Left lung (tissue), 14 donors: ENCODE measurements at places on chromosomes 1 and 21. TPM values are rescaled to one million over a fixed set of nuclear protein-coding genes. Genes with fewer than 3 reads are reported as not detected.
A peak's percentile ranks its signal among the peaks of the same experiment; 100 is the strongest.

GRCh38 chr1:157482174-157482573 is 70.1 kb downstream of the FCRL5 start:
- H3K4me3 ChIP-seq: no peak overlapping the region
- no peaks in the 10 kb centered on the region for H3K4me1 ChIP-seq
- H3K27ac ChIP-seq: no peak overlapping the region
- no peaks in the 10 kb centered on the region for H3K27me3 ChIP-seq
- no peaks in the 10 kb centered on the region for H3K36me3 ChIP-seq

DNA sequence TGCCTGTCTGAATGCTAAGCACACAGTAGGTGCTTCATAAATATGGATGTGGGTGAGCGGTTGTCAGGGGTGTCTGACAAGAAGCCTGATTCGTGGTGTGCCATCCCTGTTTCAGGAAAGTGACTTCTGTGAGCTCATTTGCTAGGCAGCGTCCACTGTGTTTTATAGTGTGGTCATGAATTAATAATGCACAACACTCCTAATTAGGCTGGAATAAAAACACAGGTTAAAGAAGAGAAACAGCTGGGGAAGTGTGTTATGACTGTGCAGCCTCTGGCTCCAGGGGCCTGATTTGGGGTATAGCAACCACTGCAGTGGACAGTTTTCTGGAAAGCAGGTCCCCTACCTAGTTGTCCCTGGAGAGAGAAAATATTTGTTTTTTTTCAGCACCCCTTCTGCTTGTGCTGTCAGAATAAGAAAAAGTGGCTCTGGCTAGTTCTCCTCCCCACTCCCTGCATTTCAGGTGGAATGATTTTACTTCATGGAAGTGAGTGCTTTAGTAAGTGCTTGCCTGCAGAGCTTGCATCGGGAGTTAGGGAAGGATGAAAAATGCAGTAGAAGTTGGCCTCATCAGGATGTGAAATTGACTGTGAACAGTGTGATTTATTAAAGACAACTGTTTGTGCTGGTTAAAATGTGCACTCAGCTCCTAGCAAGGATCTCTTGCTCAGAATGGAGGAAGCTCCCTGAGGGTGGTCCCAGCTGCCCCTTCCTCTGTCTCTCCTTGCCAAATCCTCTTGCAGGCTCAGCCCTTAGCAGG is 333.8 kb downstream of the HHAT start:
- no peaks in the 10 kb centered on the region for H3K36me3 ChIP-seq
- no peak overlapping the region for H3K27ac ChIP-seq
- no peaks in the 10 kb centered on the region for H3K27me3 ChIP-seq
- H3K4me3 ChIP-seq: no peak overlapping the region

VCAM1 gene
- polyA plus RNA-seq: 53.9 TPM

DNA sequence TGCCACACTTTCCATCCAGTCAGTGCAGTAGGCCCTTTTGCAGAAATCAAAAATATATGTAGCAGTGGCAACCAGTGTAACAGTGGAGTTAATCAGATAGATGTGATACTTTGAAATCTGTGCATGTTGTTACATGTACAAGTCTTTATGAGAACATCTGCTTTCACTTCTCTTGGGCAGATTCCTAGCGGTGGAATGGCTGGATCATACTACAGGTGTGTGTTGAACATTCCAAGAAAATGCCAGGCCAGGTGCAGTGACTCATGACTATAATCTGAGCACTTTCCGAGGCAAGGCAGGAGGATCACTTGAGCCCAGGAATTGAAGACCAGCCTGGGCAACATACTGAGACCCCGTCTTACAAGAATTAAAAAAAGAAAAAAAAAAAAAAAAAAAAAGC is 55.3 kb downstream of the GNB1 start:
- H3K36me3 ChIP-seq: no peaks in the 10 kb centered on the region
- no peak for DNase-seq
- H3K27ac ChIP-seq: no peak overlapping the region
- peaks cover 27% of the 10 kb centered on the region for H3K4me1 ChIP-seq

GJC2 gene
- polyA plus RNA-seq: 2.3 TPM

GRCh38 chr1:218817691-218818465 is 355.8 kb upstream of the LYPLAL1 start:
- no peak overlapping the region for H3K4me3 ChIP-seq
- H3K27me3 ChIP-seq: no peaks in the 10 kb centered on the region
- no peaks in the 10 kb centered on the region for H3K36me3 ChIP-seq
- H3K4me1 ChIP-seq: no peaks in the 10 kb centered on the region

DNA sequence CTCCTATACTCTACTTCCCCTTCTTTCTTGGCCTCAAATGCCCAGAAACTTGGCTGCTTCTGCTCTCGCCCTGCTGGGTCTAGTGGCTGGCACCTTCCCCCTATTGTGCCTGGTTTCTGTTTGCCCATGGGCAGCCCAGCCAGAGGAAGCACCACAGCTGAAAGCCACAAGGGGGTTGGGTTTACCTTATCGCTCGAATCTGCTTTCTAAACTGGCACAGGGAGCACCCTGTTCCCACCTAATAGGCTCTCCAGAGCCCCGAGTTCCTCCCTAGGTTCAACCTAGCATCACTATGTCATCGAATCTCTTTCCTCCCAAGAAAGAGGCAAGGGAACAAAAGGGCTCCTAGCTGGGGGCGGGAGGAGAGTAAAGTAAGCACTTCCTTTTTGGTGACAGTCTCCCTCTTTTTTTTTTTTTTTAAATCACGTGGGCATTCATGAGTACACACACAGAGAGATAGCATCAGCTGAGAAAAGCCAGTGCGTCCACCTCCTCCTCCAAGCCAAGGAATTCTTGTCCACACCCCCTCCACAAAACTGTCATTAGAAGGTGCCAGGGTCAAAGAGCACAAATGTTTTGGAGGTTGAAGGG is 72.8 kb downstream of the PLEKHA6 start:
- peaks cover 10% of the 10 kb centered on the region for H3K27me3 ChIP-seq
- peak; percentile 70 for DNase-seq
- no peak overlapping the region for H3K4me3 ChIP-seq
- no peaks in the 10 kb centered on the region for H3K36me3 ChIP-seq

DNA sequence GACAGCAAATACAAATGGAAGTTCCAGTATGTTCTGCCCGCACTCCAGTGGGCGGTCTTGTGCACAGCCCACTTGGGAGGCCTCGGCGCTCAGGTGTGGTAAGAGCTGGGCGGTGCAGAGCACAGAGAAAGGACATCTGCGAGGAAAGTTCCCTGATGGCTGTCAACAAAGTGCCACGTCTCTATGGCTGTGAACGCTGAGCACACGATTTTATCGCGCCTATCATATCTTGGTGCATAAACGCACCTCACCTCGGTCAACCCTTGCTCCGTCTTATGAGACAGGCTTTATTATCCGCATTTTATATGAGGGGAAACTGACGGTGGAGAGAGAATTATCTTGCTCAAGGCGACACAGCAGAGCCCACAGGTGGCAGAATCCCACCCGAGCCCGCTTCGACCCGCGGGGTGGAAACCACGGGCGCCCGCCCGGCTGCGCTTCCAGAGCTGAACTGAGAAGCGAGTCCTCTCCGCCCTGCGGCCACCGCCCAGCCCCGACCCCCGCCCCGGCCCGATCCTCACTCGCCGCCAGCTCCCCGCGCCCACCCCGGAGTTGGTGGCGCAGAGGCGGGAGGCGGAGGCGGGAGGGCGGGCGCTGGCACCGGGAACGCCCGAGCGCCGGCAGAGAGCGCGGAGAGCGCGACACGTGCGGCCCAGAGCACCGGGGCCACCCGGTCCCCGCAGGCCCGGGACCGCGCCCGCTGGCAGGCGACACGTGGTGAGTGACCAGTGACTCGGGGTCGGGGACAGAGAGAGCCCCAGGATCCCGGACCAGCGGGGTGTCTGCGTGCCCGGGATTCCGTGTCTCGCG is at the start of gene IL12RB2:
IL12RB2 (plus strand) TSS at position 623 of the 810 bp plus-strand sequence. CDS start 12,496 bp downstream, outside the sequence.
- peaks cover 51% of the 10 kb centered on the region for H3K27me3 ChIP-seq
- peaks cover 13% of the 10 kb centered on the region for H3K4me1 ChIP-seq
- H3K27ac ChIP-seq: no peak within 1 kb of the TSS
- DNase-seq: no peak
- H3K36me3 ChIP-seq: no peaks in the 10 kb centered on the region

MTF2 gene
- 69.6 TPM for polyA plus RNA-seq

ARMH1 gene
- polyA plus RNA-seq: 8.1 TPM

DNA sequence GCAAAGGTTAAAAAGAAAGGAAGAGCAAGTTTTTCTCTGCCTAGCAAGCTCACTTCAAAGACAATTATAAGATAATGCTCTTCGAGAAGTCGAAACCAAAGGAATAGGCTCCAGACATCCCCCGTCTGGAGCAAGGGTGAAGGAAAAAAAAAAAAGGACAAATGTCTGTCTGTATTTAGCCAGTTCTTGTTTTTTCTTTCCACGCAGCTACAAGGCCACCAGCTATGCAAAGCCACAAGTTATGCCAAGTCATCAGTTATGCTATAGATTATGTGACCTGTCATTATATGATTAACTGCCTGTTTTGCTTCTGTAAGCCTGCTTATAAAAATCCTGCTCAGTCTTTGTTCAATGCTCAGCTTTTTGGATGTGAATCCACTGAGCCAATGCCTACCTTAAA is 2.4 kb upstream of the THEM5 start:
- H3K4me3 ChIP-seq: no peak overlapping the region
- DNase-seq: no peak
- H3K4me1 ChIP-seq: no peaks in the 10 kb centered on the region
- H3K36me3 ChIP-seq: no peaks in the 10 kb centered on the region
- no peak overlapping the region for H3K27ac ChIP-seq

NGF gene
- polyA plus RNA-seq: 0.74 TPM

- no peaks in the 10 kb centered on the region for H3K36me3 ChIP-seq
- no peaks in the 10 kb centered on the region for H3K4me1 ChIP-seq
- H3K4me3 ChIP-seq: no peak overlapping the region
- no peaks in the 10 kb centered on the region for H3K27me3 ChIP-seq
- no peak overlapping the region for H3K27ac ChIP-seq
Observed at GRCh38 chr1:84936116-84936810, 43.3 kb upstream of the LPAR3 start.

DNA sequence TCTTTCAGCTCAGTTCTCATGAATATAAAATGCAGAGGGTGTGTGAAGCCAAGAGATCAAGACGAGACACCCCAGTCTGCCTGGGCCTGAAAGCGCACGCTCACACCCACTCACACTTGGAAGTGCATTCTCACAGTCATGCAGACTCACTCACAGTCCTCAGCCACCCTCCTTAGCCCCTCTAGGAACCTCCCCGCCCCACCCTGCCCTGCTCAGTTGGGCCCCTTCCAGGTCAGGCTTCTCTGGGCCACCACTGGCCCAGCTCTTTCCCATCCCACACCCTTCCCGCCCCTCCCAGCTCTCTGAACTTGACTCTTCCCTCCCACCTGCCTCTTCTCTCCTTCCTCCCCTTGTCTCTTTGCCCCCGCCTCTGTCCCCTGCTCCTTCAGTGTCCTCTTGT is 93.8 kb downstream of the EPHB2 start:
- no peak overlapping the region for H3K4me3 ChIP-seq
- H3K4me1 ChIP-seq: no peaks in the 10 kb centered on the region
- H3K27ac ChIP-seq: no peak overlapping the region
- DNase-seq: no peak
- no peaks in the 10 kb centered on the region for H3K27me3 ChIP-seq

- H3K36me3 ChIP-seq: no peaks in the 10 kb centered on the region
- no peak overlapping the region for H3K27ac ChIP-seq
- peak overlapping the region; percentile 37 for H3K4me3 ChIP-seq
Observed at GRCh38 chr1:6418668-6419396, 887 bp downstream of the HES2 start.

DNA sequence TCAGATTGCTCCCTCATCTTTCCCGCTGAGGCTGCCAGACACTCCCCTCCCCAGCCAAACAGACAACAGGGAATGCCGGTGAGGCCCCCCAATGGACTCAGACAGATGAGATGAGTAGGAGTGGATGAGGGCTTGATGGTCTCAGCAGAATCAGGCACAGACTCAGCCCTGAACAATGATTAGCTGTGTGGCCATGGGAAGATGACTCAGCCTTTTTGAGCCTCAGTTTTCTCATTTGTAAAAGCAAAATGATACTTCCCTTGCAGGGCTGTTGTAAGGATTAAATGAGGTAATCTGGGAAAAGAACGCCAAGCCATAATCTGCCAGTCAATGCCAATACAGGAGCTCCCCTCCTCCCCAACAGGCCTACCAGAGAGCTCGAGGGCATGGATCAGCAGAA is 12.4 kb downstream of the C1orf198 start:
- H3K27ac ChIP-seq: no peak overlapping the region
- peaks cover 11% of the 10 kb centered on the region for H3K4me1 ChIP-seq
- H3K4me3 ChIP-seq: no peak overlapping the region
- H3K27me3 ChIP-seq: no peaks in the 10 kb centered on the region
- H3K36me3 ChIP-seq: no peaks in the 10 kb centered on the region
- no peak for DNase-seq

RNF207 gene
- polyA plus RNA-seq: 16.3 TPM

- no peak for DNase-seq
- H3K36me3 ChIP-seq: no peaks in the 10 kb centered on the region
- peaks cover 70% of the 10 kb centered on the region for H3K27me3 ChIP-seq
- no peak overlapping the region for H3K4me3 ChIP-seq
- H3K4me1 ChIP-seq: no peaks in the 10 kb centered on the region
Observed at GRCh38 chr1:18192974-18193373, 85.4 kb downstream of the IGSF21 start.

- no peaks in the 10 kb centered on the region for H3K36me3 ChIP-seq
- no peak for DNase-seq
- no peaks in the 10 kb centered on the region for H3K4me1 ChIP-seq
- no peaks in the 10 kb centered on the region for H3K27me3 ChIP-seq
Observed at GRCh38 chr1:185574139-185574875, 159.9 kb upstream of the HMCN1 start.

GGPS1 gene
- 49.7 TPM for polyA plus RNA-seq

DNA sequence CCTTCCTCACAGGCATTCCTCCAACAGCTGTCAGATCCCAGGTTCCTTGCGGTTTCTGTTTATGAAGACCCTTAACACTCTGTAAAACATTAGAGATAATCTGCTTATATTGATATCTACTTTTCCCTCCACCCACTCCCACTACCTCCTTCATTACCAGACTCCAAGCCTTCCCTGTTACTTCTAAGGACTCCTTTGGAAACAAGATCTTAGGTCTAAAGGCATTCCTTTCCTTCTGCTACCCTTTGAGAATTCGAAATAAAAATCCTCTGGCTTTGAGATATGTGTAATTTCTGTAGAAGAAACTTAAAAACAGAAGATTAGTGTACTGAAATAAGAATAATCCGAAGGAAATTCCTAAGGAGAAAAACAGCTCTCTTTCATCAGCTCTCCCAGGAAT is 23.7 kb upstream of the LYPLAL1 start:
- no peaks in the 10 kb centered on the region for H3K36me3 ChIP-seq
- H3K4me1 ChIP-seq: no peaks in the 10 kb centered on the region
- no peak overlapping the region for H3K4me3 ChIP-seq
- H3K27ac ChIP-seq: no peak overlapping the region
- H3K27me3 ChIP-seq: no peaks in the 10 kb centered on the region

DNA sequence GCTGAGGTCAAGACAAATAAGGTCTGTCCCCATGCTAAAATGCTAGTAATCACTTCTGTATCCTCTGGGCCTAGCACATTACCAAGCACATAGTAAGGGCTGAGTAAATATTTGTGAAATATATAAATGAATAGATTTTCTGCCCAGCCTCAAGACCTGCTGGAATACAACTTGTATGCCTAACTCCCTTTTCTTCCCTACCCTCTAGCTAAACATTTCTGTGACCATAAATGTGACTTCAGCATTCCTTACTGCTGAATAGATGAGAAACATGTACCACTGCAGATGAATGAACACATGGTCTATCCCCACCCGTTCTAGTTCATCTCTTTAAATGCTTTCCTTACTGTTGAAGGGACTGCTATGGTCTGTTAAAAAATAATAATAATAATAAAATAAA is 209.0 kb upstream of the HOOK1 start:
- DNase-seq: no peak
- H3K27me3 ChIP-seq: no peaks in the 10 kb centered on the region
- no peak overlapping the region for H3K4me3 ChIP-seq
- H3K4me1 ChIP-seq: no peaks in the 10 kb centered on the region
- H3K27ac ChIP-seq: no peak overlapping the region
